NCI-H226 (cell line): ENCODE measurements at places on chromosomes 13 and 19.

DNA sequence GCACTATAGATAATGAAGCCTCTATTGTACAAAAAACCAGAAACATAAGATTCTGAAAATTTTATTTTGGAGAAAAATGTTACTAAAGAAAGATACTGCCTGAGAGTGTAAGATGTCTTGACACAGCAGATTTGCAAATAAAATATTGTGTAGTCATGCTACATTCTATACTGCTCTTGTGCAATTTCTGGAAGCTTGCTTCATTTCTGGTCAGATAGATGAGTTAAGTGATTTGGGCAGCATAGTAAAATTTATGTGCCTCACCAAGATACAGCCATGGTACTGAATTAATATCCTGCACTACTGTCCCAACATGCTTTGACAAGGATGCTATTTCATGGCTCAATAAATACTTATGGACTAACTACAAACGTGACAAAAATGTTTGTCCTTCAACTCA is 55.1 kb upstream of the STARD13 start:
- DNase-seq, result no peak

DNA sequence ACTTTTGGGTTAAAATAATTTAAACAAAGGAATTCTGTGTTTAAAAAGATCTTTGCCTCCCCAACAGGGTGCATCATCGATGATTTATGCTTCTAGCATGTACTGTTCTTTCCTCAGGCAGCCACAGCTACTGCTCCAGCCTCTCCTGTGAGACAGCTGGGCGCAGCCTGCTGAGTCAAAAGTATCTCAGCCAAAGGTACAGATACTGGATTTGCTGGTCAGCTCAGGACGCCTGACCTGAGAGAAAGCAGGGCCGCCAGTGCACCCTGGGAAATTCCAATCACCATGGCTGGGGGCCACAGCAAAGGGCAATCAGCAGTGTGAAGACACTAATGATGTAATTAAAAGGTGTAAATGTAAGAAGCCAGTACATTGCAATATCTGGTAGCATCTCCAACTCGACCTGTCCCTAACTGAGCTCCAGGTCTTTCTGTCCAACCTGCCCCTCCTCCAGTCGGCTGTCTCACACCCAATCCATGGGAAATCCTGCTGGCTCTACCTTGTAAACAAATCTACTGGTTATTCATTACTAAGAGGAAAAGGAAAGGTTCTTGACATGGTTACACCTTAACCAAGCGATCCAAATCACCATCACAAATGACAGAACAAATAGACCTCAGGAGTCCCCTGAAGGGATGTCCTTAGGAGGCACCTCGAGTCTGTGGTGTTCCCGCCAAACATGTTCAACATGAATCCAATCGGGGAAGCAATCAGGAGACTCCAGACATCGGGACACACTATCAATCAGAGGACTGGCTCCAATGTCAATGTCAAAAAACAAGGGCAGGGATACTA is 7.3 kb downstream of the OPA3 start:
- DNase-seq, result peak; percentile 97

DNA sequence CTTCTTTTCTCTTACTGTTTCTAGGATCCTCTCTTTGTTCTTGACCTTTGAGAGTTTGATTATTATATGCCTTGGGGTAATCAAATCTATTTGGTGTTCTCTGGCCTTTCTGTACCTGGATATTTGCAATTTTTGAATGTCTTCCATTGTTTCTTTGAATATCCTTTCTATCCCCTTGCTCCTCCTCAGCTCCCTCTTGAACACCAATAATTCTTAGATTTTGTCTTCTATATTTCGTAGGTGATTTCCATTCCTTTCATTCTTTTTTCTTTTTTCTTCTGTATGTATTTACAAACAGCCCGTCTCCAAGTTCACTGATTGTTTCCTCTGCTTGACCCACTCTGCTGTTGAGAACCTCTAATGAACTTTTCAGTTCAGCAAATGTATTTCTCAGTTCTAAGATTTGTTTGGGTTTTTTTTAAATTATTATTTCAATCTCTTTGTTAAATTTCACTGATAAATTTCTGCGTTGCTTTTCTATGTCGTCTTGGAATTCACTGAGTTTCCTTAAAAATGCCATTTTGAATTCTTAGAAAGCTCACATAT is 2.7 kb upstream of the CALM3 start:
- no peak for DNase-seq

- no peak for DNase-seq
Measured at GRCh38 chr13:60790620-60791019, 393.6 kb downstream of the TDRD3 start.

GRCh38 chr13:48729856-48730255 is 76.1 kb downstream of the CYSLTR2 start:
- DNase-seq, result no peak

GRCh38 chr19:4933528-4933927 is 24.2 kb downstream of the UHRF1 start:
- DNase-seq, result no peak

DNA sequence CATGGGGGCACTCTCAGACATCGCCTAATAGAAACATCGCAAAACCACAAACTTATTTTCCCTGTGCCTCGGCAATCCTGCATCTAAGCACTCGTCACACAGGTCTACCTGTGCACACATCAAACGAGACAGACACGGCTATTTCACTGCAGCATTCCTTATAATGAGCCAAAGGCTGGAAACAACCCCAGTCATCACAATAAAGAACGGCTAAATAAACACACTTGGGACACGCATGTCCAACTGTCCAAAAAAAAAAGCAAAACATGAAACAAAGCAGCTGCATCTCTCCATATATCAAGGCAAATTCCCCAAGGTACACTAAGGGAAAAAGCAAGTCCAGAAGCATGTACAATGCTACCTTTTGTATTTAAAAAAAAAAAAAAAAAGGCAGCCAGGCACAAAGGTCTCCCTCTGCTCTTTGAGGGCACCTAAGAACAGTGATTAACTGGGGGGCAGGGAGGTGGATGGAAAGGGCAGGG is 27.2 kb upstream of the CCNP start:
- no peak for DNase-seq

DNA sequence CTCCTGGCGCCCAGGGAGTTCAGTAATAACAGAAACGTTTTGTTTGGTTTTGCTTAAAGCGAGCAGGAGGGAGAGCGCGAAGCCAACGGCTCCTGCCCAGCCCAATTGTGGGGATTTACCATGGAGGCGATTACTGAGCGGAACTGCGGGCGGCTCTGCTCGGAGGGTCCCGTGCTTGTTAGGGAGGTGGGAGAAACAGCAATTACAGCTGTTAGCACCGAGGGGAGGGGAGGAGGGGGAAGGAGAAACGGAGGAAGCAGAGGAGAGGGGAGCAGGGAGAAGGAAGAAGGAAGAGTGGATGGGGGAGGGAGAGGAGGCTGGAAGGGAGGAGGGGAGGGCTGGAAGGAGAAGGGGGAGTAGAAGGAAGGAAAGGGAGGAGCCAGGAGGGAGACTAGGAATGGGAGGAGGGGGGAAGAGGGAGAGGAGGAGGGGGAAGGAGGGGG is 7.7 kb upstream of the ONECUT3 start:
- no peak for DNase-seq

DNA sequence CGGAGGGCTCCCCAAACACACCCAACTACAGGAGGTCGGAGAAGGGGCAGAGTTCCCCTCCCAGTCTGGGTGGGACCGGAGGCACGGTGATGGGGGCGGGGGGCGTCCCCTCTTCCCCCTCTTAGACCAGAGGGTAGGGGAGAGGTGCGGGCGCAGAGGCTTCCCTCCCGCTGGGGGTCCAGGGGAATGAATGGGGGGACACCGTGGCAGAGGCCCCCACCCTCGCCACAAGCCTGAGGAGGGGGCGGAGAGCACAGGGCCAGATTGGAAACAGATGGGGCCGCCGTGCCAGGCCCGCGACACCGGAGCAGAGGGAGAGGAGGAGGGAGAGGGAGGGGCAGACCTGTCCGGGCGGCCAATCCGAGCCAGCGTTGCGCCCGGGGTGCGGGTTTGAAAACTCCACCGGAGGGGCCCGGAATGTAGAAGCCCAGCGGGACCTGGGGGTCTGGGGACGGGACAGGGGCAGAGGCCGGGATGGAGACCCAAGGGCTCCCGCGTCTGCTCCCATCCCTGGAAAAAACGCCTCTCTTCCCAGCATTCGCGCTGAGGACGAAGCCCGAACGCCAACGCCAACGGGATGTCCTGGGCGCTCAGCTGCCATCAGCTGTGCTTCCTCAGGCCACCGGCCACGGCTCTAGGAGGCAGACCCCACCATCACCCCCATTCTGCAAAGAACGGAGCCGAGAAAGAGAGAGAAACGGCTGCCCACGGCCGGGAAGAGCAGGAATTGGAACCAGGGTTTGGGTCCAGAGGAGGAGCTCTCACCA is 46.8 kb downstream of the PTPRS start:
- DNase-seq, result no peak

DNA sequence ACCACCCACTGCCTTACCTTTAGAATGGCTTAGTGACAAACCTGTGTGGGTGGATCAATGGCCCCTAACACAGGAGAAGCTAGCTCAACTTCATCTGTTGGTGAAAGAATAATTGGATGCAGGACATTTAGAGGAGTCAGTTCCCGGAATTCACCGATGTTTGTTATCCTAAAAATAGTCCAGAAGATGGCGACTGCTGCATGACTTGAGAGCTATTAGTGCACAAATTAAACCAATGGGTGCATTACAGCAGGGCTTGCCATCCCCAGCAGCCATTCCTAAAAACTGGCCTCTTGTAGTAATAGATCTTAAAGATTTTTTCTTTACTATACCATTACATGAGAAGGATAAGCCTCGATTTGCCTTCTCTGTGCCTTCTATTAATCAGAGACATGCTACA is 46.8 kb upstream of the ZNF726 start:
- no peak for DNase-seq

- no peak for DNase-seq
Measured at GRCh38 chr13:91085127-91085526, 262.4 kb upstream of the MIR17HG start.

- no peak for DNase-seq
Measured at GRCh38 chr13:41675306-41675705, 218.0 kb downstream of the RGCC start.

DNA sequence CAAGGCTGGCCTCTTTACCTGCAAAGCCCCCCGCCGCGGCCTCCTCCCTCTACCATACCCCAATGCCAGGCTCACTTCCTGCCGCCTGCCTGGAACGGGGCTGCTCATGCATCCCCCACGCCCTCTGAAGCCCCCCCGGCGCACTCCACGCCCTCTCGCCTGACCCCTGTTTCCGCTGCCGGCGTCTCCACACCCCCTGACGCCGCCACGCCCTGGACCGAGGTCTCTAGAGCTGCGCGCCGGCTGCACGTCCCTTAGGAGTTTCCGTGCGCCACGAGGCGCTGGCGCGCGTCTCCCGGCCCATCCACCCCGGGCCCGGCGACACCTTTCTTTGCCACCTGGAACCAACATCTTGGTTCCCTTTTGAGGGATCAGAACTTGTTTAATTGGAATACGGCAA is 16.0 kb downstream of the DPRX start:
- DNase-seq, result no peak

DNA sequence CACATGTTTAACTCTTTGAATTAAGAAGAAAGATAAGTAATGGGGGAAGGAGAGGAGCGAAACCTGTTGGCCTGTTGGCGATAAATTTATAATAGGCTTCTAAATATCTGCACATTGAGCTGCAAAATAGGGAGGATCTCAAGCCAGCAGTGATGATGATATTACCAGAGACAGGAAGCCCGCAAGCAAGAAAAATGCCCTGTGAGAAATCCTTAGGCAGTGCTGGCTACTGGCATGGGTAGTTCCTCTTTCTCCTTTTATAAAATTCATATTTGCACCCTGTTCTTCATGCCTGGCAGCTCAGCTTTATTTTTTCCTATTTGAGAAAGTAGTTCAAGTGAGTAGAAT is 858 bp upstream of the USP12 start:
- DNase-seq, result peak; percentile 33

DNA sequence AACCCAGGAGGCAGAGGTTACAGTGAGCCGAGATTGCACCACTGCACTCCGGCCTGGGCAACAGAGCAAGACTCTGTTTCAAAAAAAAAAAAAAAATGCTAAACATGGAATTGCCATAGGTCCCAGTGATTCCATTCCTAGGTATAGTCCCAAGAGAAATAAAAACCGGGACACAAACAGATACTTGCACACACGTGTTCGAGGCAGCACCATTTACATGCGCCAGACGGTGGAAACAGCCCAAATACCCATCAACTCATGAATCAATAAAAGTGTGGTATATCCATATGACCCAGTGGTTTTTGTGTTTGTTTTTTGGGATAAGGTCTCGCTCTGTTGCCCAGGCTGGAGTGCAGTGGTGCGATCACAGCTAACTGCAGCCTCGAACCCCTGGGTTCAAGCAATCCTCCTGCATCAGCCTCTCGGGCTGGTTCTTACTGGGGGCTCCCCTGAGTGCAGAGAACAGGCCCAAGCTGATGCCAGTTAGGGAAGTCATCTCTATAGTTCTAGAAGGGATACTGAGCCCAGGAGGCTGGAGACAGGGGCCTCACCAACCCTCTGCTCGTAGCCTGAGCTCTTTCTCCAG is 8.5 kb downstream of the KLF2 start:
- DNase-seq, result no peak

DNA sequence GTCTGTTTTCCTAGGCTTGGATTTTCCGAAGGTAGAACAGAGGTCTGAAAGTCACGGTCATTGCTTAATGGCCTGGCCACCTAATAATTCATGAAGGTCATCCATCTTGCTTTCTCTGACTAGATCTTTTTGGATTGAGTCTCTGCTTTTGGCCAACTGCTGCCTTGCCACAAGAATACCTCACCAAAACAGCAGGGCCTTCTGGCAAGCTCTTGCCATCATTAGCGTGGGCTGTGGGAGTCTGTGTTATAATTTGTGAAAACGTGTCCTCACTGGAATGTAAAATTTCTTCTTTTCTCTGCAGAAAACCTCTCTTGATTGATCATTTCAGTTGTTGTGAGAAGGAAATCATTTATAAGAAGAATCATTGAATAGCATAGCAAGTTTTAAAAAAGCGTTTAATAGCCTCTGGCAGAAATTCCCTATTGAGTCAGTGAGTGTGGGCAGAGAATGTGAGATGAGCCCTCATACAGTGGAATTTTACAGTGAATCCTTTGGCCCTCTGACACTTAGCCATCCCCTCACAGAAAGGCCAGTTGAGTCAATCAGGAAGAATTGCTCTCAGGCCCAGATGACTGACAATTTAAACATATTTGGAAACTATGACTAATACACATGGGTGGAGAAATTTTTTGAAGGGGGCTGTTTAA is 43.2 kb upstream of the ERICH6B start:
- DNase-seq, result peak; percentile 82

- no peak for DNase-seq
Measured at GRCh38 chr13:24050292-24050711, 110.2 kb upstream of the SPATA13 start.

DNA sequence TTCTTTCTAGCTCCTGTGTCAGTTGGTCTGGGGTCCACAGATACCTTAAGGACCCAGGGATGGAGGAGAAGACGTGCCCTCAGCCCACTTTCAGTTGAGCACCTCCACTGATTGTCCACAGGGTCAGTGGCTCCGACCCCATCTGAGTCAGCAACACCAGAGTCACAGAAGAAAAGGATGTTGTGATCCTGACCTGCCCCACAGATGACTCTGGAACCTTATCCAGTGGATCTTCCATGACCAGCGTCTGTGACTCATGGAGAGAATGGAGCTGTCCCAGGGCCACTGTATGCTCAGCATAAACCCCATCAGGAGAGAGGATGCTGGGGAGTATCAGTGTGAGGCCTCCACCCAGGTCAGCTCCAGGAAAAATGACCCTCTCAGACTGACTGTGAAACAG is 22.0 kb downstream of the CEACAM4 start:
- DNase-seq, result no peak

GRCh38 chr13:41562541-41563178 is 105.3 kb downstream of the RGCC start:
- DNase-seq, result no peak
